Fibroblast of the conjunctiva (primary cell): ENCODE measurements at places on chromosomes 1 and 21.

DNA sequence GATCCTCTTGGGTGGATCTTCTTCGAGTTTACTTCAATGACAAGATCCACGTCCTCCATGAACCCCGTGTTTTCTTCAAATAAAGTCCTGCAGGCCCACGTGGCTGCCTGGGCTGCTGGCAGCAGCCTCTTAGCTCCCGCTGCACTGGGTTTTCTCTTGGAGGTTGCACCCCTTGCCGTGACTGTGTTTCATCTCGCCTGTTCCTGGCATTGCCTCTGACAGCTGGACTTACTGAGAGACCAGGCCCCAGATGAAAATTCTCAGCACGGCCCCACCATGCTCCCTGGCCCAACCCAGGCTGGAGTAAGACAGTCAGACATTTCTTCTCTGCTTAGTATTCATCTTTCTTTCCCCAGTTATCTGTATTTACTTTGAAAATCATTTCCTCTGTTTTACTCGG is 274.8 kb upstream of the RUNX1 start:
- no peak for DNase-seq

DNA sequence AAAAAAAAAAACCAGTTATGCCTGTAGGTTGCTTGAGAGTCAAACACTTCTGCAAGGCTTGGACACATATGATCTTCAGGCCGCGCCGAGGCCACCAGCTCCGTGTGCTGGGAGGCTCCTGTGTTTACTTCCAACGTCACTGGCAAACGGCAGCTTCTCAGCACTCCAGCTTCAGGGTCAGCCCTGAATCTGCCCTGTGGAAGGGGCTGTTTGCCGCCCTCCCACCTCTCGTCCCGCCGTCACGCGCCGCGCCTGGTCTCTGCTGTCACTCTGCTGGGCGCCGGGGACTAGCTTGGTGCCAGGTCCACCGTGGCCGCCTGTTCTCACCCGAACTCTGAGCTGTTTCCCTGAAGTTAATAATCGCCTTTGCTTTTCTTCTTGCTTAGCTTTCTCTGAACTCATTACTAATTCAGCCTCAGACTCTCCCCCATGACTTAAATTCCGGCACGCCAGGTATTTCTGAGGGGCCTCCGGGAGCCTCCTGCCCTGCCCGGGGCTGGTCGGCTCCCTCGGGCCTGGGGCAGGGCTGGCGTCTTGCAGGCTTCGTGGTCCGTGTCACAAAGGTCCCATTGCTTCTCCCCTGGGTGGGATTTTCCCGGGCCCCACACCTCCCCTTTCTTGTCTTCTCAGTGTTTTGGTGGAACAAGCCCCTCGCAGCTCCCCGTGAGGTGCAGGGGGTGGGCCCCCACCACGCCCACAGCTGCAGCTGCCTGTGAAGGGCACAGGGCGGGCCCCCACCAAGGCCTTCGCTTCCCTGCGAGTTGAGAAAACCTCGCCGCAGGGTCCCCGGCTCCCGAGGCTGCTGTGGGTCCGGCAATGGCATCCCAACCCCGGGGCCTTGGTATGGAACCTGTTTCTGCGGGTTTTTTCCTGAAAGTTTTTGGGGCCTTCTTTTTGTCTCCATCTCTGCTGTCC is 14.6 kb upstream of the C1orf159 start:
- no peak for DNase-seq

DNA sequence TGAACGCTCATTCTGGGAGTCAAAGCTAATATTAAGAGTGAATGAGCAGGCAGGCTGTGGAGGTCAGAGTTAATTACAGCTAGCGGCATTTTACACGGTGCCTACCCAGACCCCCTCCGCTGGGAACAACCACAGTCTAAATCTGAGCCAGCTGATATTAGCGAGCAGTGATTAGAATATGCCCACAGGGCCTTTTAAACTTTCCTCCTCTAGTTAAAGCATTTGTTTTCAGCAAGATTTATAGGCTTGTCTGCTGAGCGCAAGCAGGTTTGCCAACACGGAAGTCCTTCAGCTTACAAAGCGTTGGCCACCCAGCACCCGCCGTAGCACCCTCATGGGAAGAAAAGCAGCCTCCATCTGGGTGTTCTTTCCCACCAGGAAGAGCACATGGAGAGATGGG is 72.1 kb downstream of the LMX1A start:
- DNase-seq, result no peak

GRCh38 chr1:62358665-62359373 is 39.6 kb upstream of the KANK4 start:
- no peak for DNase-seq

DNA sequence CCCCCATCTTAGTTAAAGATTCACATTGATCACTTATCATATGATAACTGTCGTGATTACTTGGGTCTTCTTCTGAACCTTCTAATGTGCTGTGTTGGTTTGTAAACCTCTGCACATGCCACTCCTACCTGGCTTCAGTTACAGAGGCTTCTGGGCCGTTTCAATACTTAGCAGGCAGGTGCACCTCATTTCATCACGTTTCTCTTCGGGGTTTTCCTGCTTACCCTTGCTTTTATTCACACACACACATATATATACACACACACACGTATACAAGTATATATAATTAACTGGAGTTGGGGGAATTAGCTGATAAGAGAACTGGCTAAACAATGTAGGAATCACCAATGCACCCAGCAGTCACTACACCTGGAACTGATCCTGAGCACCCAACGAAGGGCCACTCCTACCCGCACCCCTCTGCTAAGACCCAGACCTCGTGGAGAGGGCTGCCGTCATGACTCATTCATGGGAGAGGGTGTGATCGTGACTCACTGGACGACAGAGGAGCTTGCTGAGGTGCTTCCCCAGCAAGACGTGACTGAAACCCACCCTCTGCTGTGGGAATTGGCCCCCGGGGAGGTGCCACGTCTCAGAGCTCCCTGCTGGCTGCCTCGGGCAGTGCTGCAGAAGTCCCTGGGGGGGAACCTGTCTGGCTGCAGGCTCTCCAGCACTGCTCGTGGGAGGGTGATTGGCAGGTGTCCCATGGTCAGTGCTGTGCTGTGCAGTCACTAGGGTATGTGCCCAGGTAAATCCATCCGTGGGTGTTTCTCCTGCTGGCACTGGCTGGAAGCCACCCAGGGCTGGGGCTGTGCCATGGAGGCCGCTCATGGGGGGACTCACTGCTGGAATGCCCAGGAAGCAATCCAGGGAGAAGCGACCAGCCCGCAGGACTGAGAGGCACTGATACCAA is 166.6 kb downstream of the DYRK1A start:
- no peak for DNase-seq

GRCh38 chr1:154347961-154348360 is 22.6 kb downstream of the ATP8B2 start:
- DNase-seq, result no peak
